ENCODE measurements at places on chromosomes 4 and X.

- DNase-seq, result no peak
Observed at GRCh38 chr4:139869810-139870209, 204.2 kb downstream of the MGST2 start.

GRCh38 chrX:49230500-49231232 lies 2.5 kb downstream of the CACNA1F start:
- DNase-seq, result no peak

DNA sequence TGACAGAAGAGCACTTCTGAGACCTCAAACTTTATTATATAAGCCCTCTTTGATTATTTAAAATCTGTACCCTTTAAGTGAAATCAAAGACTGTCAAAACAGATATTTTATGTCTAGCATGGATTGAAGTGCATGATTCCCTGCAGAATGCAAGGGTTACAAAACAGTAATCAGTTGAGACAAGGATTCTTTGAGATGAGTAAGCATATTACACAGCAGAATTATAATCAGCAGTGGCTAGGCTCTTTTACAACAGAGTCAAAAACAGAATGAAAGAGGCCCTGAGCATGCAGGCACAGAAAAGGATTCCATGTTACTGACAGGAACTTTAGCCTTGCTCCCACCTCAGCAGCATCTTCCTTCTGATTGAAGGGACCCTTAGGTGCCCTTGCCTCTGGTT lies 487.9 kb upstream of the GALNT7 start:
- DNase-seq, result no peak

- no peak for DNase-seq
Observed at GRCh38 chr4:54446581-54446980, 211.2 kb upstream of the KIT start.

All from NCI-H526 (cell line).